ENCODE measurements at places on chromosomes 2 and 18.
A peak's percentile ranks its signal among the peaks of the same experiment; 100 is the strongest.

DNA sequence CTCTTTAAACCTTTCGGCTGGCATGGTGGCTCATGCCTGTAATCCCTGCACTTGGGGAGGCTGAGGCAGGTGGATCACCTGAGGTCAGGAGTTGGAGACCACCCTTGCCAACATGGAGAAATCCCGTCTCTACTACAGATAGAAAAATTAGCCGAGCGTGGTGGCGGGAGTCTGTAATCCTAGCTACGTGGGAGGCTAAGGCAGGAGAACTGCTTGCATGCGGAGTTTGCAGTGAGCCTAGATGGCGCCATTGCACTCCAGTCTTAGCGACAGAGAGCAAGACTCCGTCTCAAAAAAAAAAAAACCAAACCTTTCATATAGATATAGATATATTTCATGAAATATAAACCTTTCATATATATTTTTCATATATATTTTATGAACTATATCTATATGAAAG is 864.7 kb downstream of the TRIB2 start:
- no peak for DNase-seq

DNA sequence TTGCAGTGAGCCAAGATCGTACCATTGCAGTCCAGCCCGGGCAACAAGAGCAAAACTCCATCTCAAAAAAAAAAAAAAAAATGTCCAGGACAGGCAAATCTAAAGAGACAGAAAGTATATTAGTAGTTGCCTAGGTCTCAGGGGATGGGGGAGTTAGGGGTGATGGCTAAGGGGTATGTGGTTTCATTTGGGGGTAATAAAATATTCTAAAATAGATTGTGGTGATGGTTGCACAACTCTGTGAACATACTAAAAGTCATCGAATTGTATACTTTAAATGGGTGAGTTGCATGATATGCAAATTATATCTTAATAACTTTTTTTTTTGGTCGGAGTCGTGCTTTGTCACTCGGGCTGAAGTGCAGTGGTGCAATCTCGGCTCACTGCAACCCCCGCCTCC is 34.2 kb upstream of the ACTR2 start:
- DNase-seq, result no peak

DNA sequence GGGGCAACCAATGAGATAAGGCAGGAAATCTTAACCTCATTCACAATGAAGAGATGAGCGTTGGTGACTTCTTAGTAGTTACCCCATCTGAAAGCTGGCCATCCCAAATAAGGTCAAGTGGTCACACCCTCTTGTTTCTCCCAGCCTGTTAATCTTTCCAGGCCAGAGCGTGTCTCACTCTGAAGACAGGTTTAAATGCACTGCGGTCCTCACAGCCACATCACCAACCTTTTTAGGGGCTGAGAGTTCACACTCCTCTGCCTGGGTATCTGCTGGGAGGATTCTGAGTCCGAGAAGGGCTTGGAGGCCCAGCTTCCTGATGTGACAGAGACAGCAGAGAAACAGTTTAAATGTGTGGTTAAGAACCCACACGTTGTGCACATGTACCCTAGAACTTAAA is 13.3 kb upstream of the CNGA3 start:
- DNase-seq, result no peak

DNA sequence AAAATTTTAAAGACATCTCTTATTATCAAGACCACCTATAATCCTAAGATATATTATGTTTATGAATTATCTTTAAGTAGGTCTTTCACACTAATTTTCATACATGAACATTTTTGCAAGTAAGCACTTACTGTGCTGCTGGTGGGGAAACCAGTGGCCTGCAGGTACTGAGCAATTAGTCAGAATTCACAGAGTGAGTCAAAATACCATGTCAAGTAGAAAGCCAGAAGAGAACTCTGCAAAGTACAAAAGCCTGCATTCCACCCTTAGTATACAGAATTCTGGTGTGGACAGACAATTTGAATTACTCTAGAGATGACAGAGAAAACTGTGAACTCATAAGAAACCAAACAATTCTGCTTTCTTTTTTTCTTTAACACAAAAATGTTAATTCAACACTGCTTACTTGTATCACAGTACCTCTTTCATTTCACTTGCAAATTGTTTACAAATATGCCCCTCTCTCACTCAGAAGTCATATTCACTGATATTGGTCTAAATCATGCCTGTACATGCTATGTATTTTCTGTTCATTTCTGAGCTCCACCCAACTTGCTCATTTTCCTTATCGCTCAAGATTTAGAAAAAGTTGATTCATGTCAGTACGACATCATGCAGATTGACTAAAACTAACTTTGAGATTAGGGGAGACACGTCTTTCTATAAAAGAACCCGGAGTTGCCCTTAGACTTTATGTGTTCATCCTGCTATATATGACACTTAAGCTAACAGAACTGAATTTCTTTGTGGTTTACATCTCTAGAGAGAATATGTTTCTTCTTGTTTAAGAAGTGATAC is 182.9 kb downstream of the IKZF2 start:
- DNase-seq, result no peak

- DNase-seq, result no peak
These were observed 4.5 kb downstream of the RBKS start for GRCh38 chr2:27885661-27886060.

DNA sequence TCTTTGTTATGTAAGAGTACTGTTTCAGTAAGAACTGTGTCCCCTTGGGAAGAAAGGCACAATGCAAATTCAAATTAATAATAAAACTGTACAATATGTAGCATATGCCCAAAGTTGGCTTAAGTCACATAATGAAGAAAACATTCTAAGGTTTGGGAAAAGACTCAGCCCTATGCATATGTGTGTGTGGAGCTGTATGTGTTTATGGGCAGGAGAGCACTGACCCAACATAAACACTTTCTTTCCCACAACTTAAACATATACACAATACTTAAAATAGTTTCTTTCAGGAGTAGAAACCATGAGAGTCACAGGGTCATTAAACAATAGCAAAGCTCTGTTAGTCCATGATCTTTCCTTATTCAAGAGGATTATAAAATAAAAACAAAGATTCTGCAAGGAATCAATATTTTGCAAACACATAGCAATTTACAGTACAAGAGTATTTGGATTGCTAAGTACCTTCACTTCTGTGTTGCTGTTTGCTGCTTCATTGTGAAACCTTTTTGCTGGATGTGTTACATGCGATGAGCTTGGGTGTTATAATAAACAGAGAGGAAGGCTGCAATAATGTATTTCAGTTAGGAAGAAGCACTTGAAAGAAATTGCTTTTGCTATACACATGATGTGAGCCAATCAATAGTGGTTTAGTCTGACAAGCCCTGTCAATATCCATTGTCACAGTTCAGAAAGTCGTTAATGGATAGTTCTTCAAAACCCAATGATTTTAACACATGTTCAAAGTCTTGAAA is 347.3 kb downstream of the ARHGAP15 start:
- DNase-seq, result no peak

- no peak for DNase-seq
These were observed 191.2 kb upstream of the LRRTM4 start for GRCh38 chr2:77713412-77713811.

- no peak for DNase-seq
These were observed 39.3 kb downstream of the RTN4 start for GRCh38 chr2:55010915-55011314.

- DNase-seq, result no peak
These were observed 612.2 kb upstream of the SLC39A10 start for GRCh38 chr2:195044801-195045200.

DNA sequence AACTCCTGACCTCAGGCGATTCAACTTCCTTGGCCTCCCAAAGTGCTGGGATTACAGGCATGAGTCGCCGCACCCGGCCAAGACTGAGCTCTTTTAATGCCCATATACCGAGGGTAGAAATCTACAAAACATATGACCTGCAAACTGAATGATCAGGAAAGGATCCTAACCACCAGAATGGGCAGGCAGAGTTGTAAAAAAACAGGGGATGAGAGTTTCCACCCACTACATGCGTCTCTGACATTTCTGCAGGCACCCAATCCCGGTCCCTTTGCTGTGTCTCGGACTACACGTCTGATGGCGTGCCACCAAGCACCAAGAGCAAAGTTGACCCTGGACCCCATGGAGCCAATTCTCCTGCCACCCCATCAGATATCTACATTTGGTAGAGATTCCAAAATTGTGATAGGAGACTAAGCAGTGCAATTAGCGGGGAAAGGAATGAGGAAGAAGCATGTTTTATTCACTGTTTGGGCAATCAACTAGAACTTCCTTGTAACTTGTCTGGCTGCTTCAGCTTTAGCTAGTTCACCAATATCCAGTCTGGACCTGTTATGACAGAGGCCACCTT is 74.1 kb downstream of the ATP8B1 start:
- no peak for DNase-seq

- DNase-seq, result peak; percentile 89
These were observed at the start of gene ZNF804A for GRCh38 chr2:184598316-184599053. TSS of gene ZNF804A (plus strand) at chr2:184598529. CDS start at chr2:184598960, 431 bp downstream.

GRCh38 chr18:79367480-79367879 is 28.2 kb upstream of the NFATC1 start:
- DNase-seq, result no peak

DNA sequence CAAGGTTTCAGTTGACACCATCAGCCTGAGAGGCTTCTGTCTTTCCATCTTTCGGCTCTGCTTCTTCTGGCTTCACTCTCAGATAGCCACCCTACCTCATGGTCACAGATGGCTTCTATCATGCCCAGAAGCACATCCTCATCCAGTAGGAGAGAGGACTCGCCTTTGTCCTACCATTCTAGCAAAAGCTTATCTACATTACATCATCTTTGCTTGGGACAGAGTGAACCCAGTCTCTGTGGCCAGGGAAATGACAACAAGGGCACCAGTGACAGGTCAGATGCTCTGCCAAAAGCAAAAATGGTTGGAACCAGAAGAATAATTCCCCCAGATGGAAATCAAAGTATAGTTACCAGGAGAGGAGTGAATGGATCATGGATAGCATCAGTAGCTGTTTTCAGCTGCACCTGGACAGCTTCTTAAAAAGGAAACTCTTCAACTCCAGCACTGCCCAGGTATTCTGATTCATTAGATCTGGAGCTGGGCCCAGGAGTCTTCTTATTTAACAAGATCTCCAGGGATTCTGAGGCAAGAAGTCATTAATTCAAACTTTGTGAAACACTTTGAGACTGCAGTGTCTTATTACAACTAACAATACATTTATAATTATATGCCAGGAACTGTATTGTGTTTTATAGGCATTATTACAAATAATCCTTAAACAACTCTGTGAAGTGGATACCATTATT is 257.7 kb upstream of the UBE2E3 start:
- DNase-seq, result no peak

- DNase-seq, result no peak
These were observed 72.6 kb upstream of the ZNF532 start for GRCh38 chr18:58792086-58792485.

DNA sequence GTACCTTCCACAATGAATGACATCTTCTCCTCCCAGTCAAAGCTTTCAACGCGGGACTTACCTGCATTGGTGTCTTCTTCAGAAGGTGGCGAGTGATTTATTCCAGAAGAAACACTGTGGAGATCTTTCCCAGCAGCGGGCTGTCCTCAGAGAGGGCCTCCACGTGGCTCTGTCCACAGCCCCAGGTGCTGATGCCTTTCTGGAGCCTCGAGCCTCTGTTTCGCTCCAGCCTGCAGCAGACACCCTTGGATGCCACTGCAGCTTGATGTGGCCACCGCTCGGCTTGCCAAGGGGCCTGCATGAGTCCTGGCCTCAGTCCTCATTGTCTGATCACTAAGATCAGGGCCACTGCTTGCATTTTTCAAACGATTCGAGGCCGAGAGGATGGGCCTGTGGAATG is 46.6 kb upstream of the GALR1 start:
- DNase-seq, result no peak

- DNase-seq, result peak; percentile 31
These were observed 11.4 kb downstream of the SNED1 start for GRCh38 chr2:241009601-241010530.

GRCh38 chr18:33821503-33821902 is 243.5 kb downstream of the ASXL3 start:
- no peak for DNase-seq

- no peak for DNase-seq
These were observed 536 bp downstream of the PDE1A start for GRCh38 chr2:182426082-182426917.

GRCh38 chr2:238920053-238920452 is 72.2 kb downstream of the TWIST2 start:
- DNase-seq, result no peak

GRCh38 chr2:127226520-127227263 is 6.6 kb upstream of the CYP27C1 start:
- DNase-seq, result no peak

- DNase-seq, result peak; percentile 84
These were observed 125.5 kb upstream of the EPC2 start for GRCh38 chr2:148519013-148519412.

DNA sequence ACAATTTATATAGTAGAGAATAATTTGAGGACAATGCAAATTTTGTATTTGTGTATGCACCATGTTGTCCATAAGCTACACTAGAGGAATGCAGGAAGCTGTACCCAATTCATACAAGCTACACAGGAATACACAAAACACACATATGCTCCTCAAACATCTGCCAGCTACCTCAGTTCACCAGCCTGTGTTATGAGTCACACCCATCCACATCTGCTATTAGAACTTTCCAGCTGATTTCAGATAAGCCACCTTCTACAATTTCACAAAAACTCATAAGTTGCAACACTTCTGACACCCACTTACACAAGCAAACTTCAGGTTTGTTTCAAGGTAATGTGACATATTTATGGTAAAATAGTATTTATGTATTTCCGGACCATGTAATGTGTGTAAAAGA is 438.9 kb downstream of the SATB2 start:
- no peak for DNase-seq

GRCh38 chr2:160876029-160876428 is 284.2 kb upstream of the TANK start:
- no peak for DNase-seq

GRCh38 chr2:200378652-200379290 is 72.3 kb downstream of the SPATS2L start:
- DNase-seq, result no peak

GRCh38 chr2:121044412-121044811 is 240.6 kb downstream of the TFCP2L1 start:
- no peak for DNase-seq

DNA sequence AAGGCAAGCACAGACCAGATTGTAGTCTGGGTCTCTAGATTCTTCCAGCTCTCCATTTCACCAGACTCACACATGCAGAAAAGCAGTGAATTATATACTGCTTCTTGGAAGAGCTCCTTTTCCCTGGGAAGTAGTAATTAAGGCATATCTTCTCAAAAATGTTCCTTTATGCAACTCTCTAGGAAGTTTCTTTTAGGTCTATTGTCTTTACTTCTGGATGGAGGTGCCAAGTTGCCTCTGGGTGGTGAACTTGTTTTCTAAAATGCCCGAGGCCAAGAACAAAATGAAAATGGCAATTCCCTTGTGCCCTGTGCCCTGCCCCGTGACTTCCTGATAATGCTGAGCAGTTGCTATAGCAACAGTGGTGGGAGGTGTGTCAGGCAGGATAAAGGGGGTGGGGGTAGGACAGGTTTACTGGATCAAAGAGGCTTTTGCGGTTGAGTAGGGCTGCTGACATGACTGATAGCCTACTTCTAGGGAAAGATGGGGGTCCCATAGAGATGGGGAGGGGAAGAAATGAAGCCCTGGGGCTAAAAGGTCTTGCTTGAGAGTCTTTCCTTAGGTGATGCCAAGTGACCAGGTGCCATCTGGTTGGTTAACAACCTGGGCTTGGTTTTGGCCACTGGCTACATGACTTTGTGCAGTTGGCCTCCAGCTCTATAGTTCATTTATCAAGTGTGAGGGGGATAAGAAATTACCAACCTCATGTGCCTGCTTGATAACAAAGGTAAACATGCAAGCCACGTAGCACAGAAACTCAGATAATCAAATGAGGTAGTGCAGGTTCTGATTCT is 11.8 kb downstream of the IGFBP2 start:
- no peak for DNase-seq

GRCh38 chr2:155965415-155966063 is 367.0 kb downstream of the NR4A2 start:
- no peak for DNase-seq
